ENCODE measurements at places on chromosomes 16 and 17.
A peak's percentile ranks its signal among the peaks of the same experiment; 100 is the strongest.

DNA sequence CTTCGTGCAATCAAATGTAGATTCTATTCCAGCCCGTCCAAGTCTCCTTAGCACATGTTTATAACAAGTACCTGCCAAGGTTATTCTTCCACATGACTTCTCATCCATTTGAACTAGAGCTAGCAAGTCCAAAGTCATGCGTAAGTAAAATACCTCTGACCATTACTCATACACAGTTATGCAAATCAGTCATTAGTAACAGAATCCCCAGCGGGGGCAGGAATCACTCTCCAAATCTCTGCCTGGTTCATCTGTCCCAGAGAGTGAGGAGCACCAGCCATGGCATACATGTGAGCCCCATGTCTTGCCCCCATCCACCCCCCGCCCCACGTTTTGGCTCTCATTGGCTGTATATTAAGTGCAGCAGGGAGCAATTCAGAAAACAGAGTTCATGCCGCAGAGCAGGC is 27.7 kb downstream of the SRL start:
- no peak for DNase-seq

DNA sequence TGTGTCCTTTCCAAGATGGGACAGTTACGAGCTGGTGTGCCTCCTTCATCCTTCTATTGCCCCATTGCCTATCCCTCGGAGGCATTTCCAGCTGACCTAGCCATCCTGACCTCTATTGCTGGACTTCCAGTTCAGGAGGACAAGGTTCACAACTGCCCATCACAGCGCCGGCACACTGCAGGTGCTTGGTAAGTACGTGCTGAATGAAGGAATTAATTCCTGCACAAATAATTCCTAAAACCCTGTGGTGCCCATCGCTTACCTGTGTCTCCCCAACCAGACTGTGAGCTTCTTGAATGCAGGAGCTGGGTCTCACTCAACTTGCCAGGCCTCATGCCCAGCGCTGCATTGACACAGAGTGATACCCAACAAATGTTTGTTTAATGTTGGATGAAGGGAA is 13.0 kb downstream of the ALOX15B start:
- DNase-seq, result no peak

GRCh38 chr17:28547623-28548416 is 4.6 kb downstream of the UNC119 start:
- DNase-seq, result peak; percentile 74

- DNase-seq, result peak; percentile 88
Measured at GRCh38 chr17:44829523-44830358, at the start of gene GJC1. Gene GJC1 (minus strand): TSS chr17:44830287. CDS start chr17:44805817, 24,470 bp downstream.
